Activated CD8-positive, alpha-beta memory T cell treated with anti-CD3 and anti-CD28 coated beads for 1 hour (primary cell): ENCODE measurements at places on chromosomes 2 and 18.

DNA sequence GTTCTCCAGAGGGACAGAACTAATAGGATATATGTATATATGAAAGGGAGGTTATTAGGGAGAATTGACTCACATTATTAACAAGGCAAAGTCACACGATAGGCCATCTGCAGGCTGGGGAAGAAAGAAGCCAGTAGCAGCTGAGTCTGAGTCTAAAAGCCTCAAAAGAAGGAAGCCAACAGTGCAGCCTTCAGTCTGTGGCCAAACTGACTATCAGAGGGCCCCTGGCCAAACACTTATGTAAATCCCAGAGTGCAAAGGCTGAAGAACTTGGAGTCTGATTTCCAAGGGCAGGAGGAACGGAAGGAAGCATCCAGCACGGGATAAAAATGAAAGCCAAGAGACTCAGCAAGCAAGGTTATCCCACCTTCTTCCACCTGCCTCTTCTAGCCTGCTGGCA is 108.0 kb upstream of the LDLRAD4 start:
- no peak for DNase-seq

DNA sequence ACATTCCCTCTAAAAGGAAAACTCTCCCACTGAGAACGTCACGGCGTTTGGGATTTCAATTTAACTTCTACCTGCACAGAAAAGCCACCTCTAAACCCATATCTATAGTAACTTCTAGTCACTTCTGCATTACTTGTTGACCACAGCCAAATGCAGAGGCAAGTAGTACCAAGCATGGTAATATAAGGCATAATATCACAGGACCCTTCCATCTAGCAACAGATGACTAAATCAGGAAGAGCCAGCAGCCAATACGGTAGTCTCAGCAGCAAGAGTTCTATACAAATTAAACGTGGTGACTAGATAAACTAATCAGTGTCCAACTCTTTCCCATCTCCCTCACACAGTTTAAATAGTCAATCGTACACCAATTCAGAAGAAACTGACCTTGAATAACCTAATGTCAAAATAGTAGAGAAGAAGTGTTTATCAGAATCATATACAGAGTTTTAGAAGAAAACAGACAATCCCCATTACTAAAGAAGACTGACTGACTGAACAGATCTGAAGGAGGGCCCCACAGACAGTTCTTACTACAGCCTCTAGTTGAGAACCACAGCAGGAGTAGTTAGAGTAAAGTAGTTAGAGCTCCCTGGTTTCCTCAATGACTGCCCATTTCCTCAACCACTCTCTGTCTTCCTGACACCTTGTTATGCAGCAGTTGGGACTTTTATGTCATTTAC is 30.0 kb downstream of the MEMO1 start:
- DNase-seq, result no peak

DNA sequence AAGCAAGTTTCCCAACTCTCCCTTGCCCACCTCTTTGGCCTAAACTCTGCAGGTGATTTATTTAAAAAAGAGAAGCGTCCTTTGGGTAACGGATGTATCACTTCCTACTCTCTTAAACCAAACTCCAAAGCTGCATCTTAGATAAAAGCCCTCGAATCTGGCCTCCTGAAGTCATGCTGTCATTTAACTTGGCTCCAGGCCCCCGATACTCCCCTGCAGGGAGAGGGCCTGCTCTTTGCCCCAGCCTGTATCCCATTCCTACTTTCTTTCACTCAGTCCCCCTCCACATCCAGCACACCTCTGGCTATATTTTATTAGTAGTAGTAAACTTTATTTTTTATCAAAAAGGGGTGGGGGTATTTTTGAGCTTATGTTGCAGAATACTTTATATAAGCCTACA is 19.0 kb downstream of the TEKT4 start:
- DNase-seq, result no peak

- DNase-seq, result no peak
These were observed 162.1 kb downstream of the MYCN start for GRCh38 chr2:16102358-16102975.

GRCh38 chr2:223071139-223071538 is 19.1 kb downstream of the KCNE4 start:
- no peak for DNase-seq

DNA sequence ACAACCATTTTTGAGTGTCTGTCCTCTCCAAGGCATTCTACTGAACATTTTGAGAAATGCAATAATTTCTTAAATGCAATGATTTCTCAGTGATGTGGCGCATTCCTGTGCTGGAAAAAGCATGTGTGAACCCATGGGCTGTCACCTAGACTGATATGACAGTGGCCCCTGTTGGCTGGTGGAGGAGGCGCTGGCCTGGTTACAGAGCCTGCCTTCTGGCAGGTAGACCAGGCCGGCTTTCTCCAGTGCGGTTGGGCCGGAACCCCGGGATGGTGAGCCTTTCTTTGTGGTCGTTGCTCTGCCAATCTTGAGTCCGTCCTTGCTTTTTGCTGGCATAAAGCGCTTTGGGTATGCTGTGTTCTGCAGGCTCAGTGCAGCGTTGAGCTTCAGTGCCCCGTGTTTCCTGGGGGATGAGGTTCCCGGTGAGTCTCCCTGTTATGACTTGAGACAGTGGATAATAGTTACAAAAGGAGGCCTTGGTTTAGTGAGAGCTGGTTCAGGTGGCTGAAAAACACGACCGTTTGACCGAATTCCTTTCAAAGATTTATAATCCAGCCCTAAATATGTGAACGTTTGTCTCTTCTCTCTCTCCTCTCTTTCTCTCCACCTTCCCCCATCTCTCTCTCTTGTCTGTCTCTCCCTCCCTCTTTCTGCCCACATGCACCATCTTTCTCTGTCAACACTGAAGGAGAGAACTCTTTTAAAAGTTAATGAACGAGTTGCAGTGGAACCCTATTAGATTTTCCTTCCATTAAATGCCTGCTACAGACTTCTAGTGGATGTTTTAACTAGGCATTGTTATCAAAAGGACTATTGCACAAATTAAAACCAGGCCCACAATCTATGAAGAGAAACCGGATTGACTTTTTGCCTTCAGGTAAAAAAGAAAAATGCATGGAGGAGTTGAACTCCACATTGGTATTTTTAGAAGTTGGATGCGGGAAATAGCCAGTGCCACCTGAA is 34.0 kb downstream of the TSHZ1 start:
- DNase-seq, result no peak

DNA sequence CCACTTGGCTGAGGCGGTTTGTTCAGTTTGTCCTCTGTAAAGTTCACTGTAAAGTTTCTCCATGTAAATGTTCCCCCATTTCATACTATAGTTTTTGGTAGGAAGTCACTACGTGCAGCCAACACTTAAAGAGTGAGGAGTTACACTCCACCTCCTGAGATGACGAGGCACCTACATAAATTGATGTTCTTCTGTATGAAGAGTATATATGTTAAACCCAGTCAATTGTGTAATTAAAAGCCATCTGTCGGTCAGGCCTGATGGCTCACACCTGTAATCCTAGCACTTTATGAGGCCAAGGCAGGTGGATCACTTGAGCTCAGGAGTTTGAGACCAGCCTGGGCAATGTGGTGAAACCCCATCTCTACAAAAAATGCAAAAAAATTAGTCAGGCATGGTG is 7.6 kb downstream of the PIGN start:
- DNase-seq, result no peak

GRCh38 chr2:220894069-220894468 is 678.0 kb downstream of the EPHA4 start:
- no peak for DNase-seq

- no peak for DNase-seq
These were observed 3.4 kb upstream of the RTP5 start for GRCh38 chr2:241865957-241866789.

DNA sequence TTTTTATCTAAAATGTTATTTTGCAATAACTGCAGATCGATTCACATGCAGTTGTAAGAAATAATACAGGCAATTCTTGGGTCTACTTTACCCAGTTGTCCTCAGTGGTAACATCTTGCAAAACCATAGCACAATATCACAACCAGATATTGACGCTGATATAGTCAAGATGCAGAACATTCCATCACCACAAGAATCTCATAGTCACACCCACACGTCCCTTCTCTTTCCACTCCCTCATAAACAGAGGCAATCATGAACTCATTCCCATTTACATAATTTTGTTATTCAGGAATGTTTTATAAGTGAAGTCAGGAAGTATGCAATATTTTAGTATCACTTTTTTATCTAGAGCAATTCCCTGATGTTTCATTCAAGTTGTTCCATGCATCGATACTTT is 797.5 kb upstream of the RAB6C start:
- DNase-seq, result no peak

GRCh38 chr2:188519136-188519535 is 227.5 kb downstream of the GULP1 start:
- DNase-seq, result no peak

- DNase-seq, result no peak
These were observed 34.8 kb downstream of the SF3B1 start for GRCh38 chr2:197399887-197400540.

GRCh38 chr18:79587779-79588635 is 91.6 kb upstream of the CTDP1 start:
- DNase-seq, result no peak

- DNase-seq, result no peak
These were observed 43.0 kb upstream of the MGAT4A start for GRCh38 chr2:98773907-98774306.

DNA sequence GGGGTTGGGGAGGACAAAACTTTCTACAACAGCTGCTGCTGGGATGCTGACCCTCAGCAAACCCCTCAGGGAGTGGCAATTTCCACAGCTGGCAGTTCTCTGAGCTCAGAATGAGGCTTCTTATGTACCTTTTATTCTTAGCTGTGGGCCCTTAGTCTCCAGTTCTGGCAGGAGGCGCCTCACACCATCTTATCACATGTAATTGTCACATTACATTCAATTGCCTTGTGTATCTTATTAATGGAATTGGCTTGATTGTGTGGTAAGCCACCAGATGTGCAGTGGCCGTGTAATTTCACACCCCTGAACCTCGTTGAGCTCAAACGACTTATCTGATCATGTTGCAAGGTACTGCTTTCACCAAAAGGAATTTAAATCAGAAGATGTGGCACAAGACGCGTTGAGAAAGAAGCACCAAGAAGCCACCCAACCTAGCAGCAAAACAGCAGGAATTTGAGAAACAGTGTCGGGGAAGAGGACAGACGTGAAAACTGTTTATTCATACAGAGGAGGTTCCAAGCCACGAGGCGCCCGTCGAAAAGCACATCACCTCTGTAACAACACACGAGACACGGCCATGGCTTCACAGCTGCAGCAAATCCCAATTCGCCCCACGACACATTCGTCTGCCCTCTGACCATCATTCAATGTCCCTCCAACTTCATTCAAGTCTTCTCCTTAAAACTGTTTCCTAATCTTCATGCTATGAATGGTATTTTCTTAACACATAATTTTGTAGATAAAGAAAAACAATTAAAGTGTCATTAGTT is 53.6 kb upstream of the LPIN2 start:
- no peak for DNase-seq

- no peak for DNase-seq
These were observed 91.1 kb upstream of the MEX3C start for GRCh38 chr18:51288582-51288981.

GRCh38 chr2:110679337-110679707 is 1.5 kb upstream of the BUB1 start:
- no peak for DNase-seq

DNA sequence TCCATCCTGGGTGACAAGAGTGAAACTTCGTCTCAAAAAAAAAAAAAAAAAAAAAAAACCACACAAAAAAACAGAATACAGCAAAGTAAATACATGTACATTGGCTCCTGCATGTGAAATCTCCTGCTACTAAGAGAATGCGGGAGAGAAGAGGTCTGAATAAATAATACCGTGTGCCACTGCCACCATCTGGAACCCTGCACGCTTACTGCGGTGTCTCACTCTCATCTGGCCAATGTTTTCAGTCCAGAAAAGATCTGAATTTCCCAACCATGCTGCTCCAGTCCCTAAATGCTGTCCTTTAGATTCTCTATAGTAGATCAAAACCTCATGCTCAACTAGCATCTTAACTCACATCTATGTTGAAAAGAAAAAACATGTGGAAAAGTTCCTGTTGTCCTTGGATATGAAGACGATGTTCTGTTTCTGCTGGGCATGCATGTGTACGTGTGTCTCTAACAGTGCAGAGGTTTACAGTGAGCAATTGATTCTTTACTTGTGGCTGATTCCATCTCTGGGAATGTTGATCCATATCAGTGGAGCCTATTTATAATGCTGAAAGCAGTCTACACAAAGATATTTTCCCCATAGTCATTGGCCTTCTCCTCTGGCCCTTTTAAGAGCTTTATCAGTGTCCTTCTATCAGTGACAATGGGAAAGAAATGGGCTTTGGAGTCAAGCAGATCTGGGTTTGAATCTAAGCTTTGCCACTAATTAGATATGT is 11.9 kb downstream of the STON1 start:
- DNase-seq, result no peak

DNA sequence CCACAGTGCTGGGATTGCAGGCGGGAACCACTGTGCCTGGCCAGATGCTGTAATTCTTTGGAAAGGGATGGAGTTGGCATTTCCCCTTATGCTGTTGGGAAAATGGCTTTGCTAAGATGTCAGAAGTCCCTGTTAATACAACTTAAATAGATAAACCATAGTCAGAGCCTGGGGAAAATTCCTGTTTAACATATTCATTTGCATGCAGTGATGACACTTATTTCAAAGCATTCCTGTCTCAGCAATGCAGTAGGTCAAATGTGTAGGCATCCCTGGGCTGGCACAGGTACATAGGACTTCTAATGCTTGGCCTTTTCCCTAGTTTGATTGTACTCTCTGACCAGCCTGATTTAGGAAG is 38.6 kb downstream of the RAMP1 start:
- DNase-seq, result no peak

- no peak for DNase-seq
These were observed 132.9 kb upstream of the SIX2 start for GRCh38 chr2:45141883-45142866.

DNA sequence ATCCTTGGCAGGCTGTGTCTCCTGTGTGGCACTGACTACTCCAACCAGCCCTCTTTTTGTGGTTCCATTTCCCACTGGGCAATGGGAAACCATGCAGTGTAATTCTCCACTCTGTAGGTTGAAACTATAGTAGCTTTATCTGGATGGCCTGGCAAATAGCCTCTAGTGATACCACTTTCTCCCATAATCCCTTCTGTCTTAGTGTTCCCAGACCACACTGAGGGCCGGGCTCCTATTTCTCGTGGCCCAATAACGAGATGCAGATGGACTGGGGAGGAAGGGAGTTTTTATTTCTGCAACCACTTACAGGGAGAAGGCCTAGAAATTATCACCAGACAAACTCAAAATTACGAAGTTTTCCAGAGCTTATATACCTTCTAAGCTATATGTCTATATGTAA is 24.7 kb downstream of the SKA1 start:
- DNase-seq, result no peak

DNA sequence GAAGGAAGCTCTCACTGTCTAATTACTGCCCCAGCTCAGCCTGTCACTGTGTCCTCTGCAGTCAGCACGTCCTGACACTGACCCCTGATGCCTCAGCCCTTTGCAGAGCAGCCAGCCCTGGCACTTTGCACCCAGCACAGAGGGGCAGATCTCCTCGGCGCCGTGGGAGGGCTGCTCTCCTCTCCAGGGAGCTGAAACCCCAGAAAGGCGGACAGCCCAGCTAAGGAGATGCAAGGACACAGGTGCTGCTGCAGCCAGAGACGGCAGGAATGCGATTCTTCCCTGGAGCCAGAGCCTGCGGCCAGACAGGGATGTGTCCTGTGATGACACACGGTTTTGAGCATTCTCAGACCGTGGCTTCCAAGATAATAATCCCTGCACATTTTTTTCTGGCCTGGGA is 34.5 kb upstream of the SIX3 start:
- no peak for DNase-seq

GRCh38 chr2:78778756-78779510 is 246.6 kb upstream of the REG3G start:
- DNase-seq, result no peak
